ENCODE measurements at places on chromosomes 3 and 15.

DNA sequence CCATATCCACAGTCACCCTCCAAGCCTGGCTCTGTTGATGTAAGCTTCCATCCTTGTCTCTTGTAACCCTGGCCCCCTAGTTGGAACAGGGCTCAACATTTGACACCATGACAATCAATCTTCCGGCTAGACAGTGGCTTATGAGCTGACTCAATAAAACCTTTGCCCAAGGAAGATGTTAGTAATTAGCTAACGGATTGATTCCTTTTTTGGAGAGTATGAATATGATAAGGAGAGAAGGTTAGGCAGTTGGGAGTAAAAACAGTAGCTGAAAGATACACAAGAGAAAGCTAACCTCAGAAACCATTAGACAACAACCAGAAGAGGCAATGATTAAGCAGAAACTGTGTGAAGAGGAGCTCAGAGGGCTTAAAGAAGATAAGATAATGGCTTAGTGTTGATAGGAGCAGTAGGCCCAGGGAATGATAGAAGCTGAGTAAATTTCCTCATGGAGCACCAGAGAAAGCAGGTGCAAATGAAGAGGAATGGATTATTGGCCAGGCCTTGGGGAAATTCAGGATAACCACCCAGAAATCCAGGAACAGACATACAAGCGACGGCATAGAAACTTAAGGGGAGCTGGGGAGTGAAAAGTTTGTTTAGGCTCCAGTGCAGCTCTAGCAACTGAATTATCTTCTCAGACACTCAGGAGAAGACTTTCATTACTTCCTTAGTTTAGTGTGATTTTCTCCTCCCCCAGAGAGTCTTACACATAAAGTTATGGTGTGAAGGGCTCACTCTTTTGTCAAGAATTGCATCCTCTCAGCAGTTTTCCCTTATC lies 7.8 kb upstream of the RFX7 start:
- no peak for DNase-seq

GRCh38 chr3:10400050-10400748 lies 79.3 kb upstream of the SEC13 start:
- DNase-seq, result no peak

GRCh38 chr3:27633224-27633545 lies 88.9 kb downstream of the EOMES start:
- DNase-seq, result no peak

- no peak for DNase-seq
These were observed 589.0 kb upstream of the DPPA4 start for GRCh38 chr3:109926376-109926775.

DNA sequence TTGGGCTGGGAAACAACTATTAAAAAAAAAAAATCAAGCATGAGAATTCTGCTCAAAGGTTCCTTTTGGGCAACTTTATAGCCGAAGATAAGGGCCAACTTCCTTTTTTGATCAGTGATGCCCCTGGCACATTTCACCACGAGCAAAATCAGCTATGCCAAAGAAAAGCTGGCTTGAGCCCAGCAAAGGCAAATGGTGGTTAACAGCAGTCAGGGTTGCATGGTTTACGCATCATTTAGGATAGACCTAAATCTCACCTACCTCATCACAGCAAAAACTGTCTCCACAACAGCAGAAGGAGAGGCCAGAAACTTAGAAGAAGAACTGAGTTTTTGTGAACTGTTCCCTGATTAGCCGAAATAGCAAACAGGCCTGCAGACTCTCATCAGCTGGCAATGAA lies 220.1 kb upstream of the CDIN1 start:
- DNase-seq, result no peak

GRCh38 chr3:23880703-23881339 lies 36.0 kb downstream of the NKIRAS1 start:
- no peak for DNase-seq

DNA sequence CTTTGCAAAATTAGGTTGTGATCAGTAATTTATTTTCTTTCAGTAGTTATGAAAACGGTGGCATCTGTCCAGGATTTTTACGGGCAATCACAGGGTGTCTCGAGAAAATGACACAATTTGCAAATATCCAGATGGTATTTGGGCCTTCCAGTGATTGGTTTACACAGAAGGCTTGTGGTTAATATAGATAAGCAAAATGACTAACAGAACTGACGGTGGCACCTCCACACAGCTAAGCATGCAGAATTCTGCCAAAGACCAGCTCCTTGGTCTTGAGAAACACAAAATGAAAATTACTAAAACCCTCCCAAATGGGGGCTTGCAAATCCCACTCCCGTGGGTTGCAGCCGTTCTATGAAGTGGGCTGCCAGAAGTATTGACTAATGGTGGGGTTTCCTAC lies 5.5 kb downstream of the ARHGEF3 start:
- DNase-seq, result no peak

- no peak for DNase-seq
These were observed 180.6 kb downstream of the LSAMP start for GRCh38 chr3:116264546-116265319.

- DNase-seq, result no peak
These were observed 45.7 kb downstream of the ZBTB38 start for GRCh38 chr3:141413801-141414689.

DNA sequence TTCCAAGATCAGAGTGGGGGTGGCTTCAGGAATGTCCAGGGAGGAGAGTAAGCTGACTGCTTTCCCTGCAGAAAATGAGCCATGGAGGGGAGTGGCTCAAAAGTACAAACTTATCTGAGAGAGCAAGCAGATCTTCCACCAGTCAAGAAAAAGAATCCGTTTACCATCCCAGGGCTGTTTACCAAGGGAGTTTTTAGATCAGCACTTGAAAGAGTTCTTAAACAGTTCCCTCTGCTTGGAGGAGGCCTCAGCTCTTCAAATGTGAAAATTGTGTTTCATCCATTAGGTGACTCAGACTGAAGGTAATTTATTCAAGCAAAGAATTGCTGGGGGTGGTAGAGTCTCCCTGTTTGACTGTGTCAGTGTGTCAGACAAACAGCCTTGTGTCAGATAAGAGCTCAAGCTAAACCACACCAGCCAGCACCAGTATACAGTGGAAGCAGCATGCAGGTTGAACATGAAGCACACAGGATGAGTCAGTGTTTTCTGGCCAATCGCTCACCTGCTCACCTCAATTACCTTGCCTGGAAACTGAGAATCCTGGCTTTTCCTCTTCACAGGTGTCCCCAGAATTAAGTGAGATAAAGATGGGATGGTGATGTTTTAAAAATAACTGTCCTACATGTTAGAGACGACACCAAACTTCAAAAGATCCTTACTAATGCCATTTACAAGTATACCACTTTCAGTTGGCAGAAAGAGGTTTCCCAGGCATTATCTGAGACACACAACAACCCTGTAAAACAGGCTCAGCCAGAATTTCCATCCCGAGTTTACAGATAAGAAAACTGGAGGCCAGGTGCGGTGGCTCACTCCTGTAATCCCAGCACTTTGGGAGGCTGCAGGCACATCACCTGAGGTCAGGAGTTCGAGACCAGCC lies 21.7 kb downstream of the SH3BP5 start:
- DNase-seq, result no peak

- DNase-seq, result no peak
These were observed 61.8 kb downstream of the PCCB start for GRCh38 chr3:136311968-136312367.

DNA sequence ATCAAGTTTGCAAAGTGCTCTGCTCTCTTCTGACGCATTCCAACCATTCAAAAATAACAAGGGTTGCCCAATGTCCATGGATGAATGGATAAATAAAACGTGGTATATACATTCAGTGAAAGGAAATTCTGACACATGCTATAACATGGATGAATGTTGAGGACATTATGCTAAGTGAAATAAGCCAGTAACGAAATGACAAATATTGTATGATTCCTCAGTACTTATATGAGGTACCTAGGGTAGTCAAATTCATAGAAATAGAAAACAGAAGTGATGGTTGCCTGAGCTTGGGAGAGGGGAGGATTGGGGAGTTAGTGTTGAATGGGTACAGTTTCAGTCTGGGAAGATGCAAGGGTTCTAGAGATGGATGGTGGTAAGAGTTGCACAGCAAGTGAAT lies 33.9 kb downstream of the SH3BP5 start:
- DNase-seq, result no peak

- no peak for DNase-seq
These were observed 142.9 kb upstream of the NR2F2 start for GRCh38 chr15:96187341-96188305.

DNA sequence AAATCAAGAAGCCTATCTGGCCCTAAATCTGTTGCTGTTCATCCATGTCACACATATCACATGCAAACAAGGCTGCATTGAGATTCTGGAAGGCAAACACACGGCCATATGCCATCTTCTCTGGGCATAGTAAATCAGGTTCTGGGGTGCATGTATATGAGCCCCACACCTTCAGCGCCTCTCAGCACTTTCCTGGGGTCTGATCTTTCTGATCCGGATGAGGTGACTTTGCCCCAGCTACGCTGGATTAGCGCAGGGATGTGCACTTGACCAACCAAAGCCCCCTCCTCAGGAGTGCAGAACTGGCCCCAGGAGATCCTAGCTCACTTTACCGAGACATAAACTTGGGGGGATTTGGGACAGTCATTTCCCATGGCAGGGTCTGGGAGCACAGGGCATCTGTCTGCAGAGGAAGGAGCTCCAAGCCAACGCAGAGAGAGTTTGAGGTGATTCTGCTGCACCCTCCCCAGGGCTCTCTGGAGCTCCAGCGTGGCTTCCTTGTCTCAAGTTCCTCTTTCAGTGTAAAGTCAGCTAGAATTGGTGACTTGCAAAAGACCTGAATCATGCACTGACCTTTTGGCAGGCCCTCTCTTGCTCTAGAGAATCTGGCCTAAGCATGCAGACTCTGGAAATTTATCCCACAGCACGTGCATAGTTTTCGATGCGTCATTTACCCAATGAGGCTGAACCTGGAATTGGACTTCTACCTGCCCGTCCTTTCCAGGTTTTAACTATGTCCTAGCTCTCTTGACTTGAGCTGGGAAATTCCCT lies 63.5 kb upstream of the KLF13 start:
- peak; percentile 77 for DNase-seq

GRCh38 chr3:72352176-72352575 lies 496.1 kb downstream of the SHQ1 start:
- DNase-seq, result no peak

DNA sequence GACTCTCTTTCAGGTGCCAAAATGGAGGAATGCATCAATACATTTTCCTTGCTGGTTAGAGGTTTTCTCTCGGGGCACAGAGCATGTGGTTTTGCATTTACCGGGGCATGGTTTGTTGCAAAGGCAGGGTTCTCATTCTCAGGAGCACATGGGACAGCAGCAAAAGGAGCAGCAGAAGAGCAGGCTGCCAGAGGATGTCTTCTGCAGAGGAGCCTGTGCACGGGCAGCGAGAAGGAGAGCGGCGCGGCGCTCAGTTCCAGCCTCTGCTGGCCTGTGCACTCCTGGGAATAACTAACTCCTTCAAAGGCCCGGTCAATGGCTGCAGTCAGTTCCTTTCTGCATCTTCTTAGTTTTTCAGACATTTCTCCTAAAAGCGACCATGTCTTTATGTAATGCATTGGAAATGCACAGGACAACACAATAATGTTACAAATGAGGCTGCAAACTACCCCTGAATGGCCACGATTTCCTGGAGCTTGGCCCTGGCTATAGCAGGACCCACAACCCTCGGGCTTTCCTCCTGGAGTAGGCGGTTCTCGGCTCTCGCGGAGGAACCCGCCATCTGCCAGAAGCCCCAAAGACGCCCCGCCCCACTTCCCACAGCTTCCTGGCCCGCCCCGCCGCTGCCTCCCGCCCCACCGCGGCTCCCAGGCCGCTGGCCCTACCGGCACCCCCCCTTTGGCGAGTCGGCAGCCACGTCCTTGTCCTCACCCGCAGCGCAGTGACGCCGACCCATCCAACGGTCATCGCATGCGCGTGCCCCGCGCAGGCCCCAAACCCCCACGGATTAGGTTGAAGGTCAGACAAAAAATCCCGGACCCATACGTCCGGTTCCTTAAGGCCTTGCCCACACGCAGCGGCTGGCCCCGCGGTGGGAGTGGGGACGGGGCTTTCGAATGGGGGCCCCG lies at the start of gene C3orf62:
Gene C3orf62 (minus strand): TSS at position 758 of the 908 bp plus-strand sequence. CDS start 360 bp downstream, at position 398.
- DNase-seq, result no peak

GRCh38 chr3:99885085-99885484 lies 67.4 kb downstream of the CMSS1 start:
- no peak for DNase-seq

GRCh38 chr3:196631682-196632045 lies 7.8 kb upstream of the NRROS start:
- DNase-seq, result peak; percentile 41

DNA sequence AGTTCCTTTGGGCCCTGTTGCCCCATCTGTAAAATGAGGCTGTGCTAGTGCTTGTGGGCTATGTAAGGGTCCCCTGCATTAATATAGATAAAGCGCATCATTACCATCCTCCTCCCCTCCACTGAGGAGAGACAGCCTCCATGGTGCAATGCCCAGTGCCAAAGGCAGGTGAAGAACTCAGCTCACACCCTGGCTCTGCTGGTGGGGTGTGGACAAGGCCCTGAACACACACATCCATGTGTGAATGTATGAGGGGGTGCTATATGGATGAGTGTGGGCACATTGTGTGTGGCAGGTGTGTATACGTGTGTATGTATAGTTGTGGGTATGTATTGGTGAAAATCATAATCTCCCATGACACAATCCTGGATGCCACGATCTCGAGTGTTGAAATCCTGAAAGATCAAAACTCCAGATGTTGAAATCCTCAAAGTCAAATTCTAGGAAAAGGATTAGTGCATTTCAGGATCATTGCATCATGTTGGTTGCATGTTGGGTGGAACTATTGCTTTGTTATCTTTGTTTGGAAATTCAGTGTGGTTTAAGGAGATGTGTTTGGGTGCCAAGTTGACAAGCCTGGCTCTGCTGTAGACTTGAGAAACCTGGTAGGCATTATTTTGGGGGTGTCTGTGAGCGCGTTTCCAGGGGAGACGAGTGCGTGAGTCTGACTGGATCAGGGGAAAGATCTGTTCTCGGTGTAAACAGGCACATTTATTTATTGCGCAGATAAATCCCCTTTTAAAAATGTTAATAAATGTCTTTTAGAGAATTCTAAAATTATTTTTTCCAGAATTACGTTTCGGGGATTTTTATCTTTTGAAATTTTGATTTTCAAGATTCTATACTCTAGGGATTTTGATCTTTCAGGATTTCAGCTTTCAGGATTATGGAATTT lies 42.0 kb upstream of the SEC61A1 start:
- DNase-seq, result peak; percentile 21

DNA sequence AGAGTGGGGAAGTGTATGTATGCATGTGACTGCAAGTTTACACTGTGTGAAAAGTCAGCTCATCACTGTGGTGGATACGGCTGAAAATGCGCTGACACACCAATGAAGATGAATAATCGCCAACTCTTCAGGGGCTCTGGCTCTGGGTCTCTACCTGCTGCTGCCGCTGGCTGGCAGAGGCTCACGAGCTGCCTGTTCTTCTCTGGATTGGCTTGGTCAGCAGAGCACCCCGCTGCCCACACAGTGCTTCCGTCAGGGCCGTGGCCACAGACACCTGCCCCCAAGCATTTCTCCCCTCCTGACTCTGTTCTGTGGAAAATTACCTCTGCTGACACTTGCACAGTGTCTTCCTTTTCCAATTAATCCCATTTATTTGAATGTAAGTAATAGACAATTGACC lies 215.5 kb downstream of the GAP43 start:
- DNase-seq, result no peak
